ENCODE measurements at places on chromosomes 16 and 17. TPM values are rescaled to one million over a fixed set of nuclear protein-coding genes. Genes with fewer than 3 reads are reported as not detected.
A peak's percentile ranks its signal among the peaks of the same experiment; 100 is the strongest.

- DNase-seq = no peak
These were observed 5.6 kb upstream of the CIITA start for GRCh38 chr16:10871157-10871991.

DNA sequence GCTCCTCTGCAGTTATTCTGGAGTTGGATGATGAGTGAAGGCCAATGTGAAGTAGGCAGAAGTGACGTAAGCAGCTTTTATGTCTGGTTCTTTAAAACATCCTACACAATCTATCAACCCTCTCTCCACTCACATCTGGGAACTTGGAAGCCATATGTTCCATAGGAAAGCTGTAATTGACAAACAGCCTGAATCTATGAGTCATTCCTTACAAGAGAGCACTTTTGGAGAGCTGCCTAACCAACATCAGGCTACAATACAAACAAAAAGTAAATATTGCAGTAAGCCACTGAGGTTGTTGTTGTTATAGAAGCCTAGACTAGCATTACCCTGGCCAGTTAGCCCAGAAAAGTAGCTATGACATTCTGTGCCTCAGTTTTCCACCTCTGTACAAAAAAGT lies 5.9 kb downstream of the CCL7 start:
- no peak for DNase-seq

DNA sequence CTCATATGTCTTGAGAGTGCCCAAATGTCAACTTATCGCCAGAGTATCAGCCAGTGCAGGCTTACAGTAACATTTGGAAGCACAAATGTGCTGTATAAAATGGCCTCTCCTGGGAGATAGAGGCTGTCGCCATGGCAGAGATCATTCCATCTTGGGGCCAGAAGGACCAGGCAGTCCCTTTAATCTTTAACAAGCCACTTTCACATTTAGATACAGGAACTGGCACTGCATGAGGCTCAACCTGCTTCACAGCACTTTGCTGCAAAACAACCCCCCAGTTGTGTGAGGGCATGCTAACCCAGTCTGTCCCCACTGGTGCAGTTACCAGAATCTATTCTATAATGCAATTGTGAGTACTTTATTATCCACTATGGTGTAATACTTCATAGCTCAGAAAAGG lies 4.7 kb upstream of the RFFL start:
- no peak for DNase-seq

DNA sequence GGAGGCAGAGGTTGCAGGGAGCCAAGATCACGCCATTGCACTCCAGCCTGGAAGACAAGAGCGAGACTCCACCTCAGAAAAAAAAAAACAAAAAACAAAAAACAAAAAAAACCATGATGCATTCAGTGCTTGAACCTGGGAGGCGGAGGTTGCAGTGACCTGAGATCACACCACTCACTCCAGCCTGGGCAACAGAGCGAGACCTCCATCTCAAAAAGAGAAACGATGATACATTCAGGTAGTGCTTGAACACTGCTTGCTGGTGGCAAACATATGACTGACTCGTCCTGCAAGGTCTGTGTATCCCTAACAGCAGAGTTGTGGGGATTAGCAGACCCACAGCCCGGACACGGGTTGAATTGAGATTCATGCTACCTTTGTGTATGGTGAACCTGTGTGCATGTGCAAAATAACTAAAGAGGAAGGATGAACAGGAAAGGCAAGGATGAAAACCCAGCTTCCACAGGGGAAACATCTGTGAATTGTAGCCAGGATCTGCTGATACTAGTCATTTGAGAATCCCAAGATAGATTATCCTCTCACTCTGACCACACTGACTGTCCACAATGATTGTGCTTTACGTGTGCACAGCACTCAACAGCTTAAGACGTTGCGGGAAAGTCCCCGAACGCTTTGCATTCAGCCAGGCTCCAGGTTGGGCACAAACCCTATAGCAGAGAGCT lies 52.4 kb upstream of the MRPS23 start:
- no peak for DNase-seq

- no peak for DNase-seq
These were observed 22.5 kb downstream of the MSI2 start for GRCh38 chr17:57278740-57279387.

GUCY2D gene
- total RNA-seq = not detected

DNA sequence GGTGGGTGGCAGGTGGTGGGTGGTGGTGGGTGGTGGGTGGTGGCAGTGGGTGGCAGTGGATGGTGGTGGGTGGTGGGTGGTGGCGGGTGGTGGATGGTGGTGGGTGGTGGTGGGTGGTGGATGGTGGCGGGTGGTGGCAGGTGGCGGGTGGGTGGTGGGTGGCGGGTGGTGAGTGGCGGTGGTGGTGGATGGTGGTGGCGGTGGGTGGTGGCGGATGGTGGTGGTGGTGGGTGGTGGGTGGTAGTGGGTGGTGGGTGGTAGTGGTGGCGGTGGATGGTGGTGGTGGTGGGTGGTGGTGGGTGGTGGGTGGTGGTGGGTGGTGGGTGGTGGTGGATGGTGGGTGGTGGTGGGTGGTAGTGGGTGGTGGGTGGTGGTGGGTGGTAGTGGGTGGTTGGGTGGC lies 423.8 kb upstream of the PSMD7 start:
- DNase-seq = no peak

- no peak for DNase-seq
These were observed 668 bp upstream of the UNK start for GRCh38 chr17:75783803-75784472.

DNA sequence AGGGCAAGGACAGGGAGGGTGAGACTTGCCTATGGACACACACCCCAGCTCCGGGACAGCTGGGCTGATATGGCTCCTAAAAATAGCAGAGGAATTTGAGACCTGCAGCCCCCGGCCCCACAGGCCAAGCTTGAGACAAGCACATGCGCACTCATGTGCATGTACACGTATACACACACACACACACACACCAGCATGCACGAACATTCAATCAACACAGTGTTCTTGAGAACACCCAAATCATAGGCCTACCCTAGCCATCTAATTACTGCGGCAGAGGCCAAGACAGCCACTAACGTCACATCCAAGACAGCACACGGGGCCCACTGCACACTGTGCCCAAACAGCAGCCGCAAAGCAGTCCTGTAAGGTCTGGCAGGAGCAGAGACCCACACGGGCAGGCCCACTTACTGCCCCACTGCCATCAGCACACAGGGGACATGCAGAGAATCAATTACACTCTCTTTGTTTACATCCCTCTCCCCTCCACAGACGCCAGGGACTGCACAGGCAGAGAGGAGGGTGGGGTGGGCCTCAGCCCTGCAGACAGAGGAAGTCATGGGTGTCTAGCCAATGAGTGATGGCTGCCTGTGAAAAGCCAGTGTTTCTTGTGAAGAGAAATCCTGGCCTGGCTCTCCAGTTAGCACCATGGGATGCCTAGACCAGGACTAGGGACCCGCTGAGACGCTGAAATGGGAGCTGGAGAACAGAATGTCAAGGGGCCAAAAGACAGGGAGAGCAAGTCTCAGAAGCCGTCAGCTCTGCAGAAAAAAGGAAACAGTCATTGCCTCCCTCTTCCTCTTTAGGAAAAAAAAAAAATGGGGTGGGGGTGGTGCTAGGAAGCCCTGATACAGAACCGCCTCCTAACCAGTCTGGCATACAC lies 39.3 kb downstream of the MYO18A start:
- peak; percentile 53 for DNase-seq

YBX2 gene
- 0.66 TPM for total RNA-seq

DNAAF8 gene
- 0.30 TPM for total RNA-seq

LPCAT2 gene
- 0.70 TPM for total RNA-seq

DNA sequence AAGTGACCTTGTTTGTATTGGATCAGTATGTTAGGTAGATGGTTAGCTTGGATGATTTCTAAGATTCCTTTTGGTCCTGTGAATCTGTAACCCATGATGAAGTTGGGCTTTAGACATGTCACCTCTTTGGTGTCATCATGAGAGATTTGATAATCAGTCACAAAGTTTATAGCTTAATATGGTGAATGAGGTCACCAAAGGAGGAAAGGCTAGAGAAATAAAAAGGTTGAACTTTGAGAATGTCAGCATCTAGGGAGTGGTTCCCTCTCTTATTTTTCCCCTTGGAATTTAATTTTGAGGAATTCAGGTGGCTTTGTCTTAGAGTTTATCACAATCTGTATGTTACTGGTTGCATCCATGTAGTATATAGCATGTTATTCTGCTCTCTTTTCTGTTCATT lies 45.3 kb downstream of the NLK start:
- no peak for DNase-seq
